ENCODE measurements at places on chromosomes 3 and 15. TPM values are rescaled to one million over a fixed set of nuclear protein-coding genes. Genes with fewer than 3 reads are reported as not detected.

Gene HDC
- total RNA-seq: 0.62 TPM

Gene ABHD2
- total RNA-seq: 15.2 TPM

Gene PIERCE2
- 1.4 TPM for total RNA-seq

GRCh38 chr3:135084405-135084804, 289.3 kb downstream of the EPHB1 start:
- no peak for DNase-seq

GRCh38 chr15:47846128-47846868, 129.0 kb downstream of the SEMA6D start:
- no peak for DNase-seq

DNA sequence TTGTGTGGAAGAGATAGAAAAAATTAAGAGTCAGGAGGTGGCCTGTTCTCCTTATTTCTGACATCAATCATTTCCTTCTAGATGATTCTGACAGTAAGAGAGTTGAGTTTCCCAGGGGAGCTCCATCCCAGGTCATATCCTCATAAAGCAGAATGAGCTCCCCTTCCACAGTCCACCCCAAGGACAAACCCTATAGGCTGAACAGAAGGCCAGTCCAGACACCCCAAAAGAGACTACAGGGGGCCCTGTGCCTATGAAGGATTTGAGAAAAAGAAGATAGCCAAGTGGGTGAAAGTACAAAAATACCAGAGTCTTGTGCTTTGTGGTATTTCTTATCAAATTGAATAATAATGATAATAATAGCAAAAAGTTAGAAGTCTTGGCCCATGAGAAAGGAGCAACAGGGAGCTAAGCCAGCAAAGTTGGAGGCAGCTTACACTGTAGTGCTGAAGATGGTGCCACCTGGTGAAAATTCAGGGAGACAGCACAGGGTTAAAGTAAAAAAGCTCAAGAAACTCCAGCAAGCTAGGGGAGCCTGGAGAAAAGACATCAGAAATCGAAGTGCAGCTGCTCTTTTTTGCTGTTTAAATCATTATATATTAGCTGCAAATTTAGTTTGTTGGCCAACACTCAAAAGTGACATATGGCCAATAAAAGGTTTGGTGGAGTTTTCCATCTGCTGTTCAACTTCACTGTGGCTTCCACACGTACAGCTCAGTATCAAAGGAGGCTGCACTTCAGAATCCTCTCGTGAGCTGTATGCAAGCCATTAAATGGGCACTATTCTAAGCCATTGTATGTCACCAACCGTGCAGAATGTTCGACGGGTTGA, 35.8 kb upstream of the SLC24A5 start:
- peak; percentile 96 for DNase-seq

- DNase-seq: peak; percentile 56
Observed at GRCh38 chr3:33658621-33658990, 59.4 kb downstream of the CLASP2 start.

GRCh38 chr15:74431645-74432044, 2.1 kb downstream of the SEMA7A start:
- DNase-seq: no peak

DNA sequence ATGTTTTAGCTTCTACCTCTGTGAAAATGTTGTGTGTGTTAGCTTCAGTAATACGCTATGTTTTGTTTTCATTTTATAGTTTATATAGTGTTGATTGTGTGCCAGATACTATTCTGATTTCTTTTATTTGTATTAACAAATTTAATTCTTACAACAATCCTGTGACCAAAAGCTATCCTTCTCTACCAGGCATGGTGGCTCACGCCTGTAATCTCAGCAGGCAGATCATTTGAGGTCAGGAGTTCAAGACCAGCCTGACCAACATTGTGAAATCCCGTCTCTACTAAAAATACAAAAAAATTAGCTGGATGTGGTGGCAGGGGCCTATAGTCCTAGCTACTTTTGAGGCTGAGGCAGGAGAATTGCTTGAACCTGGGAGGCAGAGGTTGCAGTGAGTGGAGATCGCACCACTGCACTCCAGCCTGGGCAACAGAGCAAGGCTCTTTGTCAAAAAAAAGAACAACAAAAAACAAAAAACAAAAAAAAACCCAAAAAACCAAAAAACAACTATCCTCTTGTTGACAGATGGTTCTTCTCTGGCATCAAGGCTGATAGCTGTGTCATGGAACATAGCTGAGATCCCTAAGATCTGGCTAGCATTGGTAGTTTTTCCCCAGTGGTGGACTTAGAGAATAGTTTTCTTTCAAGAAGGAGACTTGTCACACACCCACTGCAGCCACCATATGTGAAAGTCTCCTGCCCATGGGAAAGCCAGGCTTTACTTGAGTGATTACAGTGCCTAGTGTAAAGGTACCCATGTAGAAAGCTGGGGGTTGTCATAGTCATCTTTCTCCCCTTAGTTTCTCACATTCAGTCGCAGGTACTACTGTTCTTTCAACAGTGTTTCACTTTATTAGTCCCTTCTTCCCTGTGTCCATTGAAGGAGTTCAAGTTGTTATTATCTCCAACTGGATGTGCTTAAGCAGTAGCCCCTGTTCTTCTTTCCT, 116.5 kb downstream of the UBE2E2 start:
- DNase-seq: no peak

GRCh38 chr15:36498916-36499315, 80.5 kb upstream of the CDIN1 start:
- DNase-seq: no peak

GRCh38 chr3:16048435-16049318, 125.8 kb upstream of the GALNT15 start:
- DNase-seq: peak; percentile 81
